Ammon's horn (tissue), 1 donor: ENCODE measurements at places on chromosomes 12 and 14.

- DNase-seq: no peak
Observed at GRCh38 chr12:104935886-104936285, 22.2 kb downstream of the SLC41A2 start.

- DNase-seq: peak; percentile 95
Observed at GRCh38 chr14:103594265-103594664, 31.5 kb downstream of the COA8 start.

DNA sequence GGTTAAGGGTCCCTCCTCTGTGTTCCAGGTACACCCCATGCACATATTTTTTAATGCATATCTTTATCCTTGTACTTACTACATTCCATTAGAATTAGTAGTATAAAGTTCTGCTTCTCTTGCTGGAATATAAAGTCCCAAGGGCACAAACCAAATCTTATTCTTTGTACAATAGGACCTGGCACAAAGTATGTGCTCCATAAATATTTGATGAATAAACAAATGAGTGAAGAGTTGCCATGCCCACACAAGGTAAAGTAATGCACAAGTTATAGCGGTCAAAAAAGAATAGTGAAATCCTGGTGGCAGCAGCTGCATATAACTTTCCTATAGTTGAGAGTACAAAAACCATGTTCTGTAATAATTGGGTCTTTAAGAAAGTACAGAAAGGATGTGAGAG, 82.1 kb upstream of the BMP4 start:
- no peak for DNase-seq

GRCh38 chr12:110200124-110200417, 75.9 kb downstream of the IFT81 start:
- DNase-seq: no peak

DNA sequence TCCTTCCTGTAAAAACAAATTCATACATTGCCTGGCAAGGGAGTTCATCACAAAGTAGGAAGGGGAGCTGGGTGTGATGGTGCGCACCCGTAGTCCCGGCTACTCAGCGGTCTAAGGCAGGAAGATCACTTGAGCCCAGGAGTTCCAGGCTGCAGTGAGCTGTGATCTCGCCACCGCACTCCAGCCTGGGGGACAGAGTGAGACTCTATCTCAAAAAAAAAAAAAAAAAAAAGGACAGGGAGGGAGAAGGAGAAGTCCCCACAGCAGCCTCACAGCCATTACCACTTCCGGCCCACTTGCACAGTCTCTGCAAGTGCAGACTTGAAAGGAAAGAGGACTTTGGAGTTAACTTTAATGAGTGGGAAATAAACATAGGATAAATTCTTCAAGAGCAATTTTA, 121.0 kb downstream of the FBXL14 start:
- peak; percentile 45 for DNase-seq

- no peak for DNase-seq
Observed at GRCh38 chr12:77247542-77247941, 182.2 kb upstream of the E2F7 start.

- no peak for DNase-seq
Observed at GRCh38 chr12:122862110-122862634, 26.9 kb downstream of the HIP1R start.

- DNase-seq: no peak
Observed at GRCh38 chr12:28268608-28269229, 78.5 kb downstream of the CCDC91 start.

DNA sequence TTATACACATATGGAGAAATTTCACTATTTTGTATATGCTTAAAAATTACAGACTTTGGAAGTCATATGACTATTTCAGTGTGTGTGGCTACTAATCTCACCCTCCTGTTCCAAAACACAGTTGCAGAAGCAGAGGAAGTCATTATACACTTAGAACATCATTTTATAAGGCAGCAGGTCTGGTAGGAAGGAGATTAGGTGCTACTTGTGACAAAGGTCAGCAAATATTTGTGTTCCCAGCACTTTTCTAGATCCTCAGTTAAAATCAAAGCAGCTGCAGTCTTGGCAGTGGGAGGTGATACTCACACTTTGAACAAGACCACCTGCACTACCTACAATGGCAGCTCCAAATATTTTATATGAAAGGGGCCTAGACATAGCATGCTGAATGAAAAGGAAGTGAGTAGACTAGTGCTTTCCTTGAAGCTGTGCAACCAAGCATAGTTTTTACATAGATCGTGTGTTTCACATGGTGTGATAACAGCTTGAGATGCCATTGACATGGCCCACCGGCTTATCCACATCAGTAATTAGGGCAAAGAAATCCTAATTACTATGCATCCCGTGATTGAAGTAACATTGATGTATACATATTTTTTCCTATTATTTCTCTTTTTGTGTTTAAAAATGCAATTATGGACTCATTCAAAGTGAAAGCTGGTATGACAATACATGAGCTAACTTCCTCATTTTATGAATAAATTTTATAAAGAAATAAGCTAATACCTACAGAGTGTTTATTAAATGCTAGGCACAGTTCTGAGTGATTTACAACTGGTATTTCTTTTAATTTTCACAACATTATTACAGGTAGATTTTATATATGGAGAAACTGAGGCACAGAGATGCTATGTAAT, 5.3 kb downstream of the GYS2 start:
- no peak for DNase-seq

- no peak for DNase-seq
Observed at GRCh38 chr12:19689226-19689625, 249.9 kb downstream of the AEBP2 start.

DNA sequence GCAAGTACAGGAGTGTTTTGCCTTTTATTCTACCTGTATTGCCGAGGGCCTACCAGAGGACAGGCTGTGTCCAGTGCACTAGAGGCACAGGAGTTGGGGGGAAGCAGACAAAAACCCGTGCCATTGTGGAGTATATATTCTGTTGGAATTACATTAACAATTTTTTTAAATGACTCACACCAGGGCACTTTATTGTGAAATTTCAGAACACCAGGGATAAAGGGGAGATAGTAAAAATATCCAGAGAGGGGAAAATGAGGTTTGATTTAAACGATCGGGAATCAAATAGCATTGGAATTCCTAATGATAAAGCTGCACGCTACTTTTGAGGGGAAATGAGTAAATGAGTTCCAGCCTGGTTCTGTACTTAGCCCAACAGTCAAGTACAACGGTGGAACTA, 123.2 kb downstream of the PELI2 start:
- no peak for DNase-seq

DNA sequence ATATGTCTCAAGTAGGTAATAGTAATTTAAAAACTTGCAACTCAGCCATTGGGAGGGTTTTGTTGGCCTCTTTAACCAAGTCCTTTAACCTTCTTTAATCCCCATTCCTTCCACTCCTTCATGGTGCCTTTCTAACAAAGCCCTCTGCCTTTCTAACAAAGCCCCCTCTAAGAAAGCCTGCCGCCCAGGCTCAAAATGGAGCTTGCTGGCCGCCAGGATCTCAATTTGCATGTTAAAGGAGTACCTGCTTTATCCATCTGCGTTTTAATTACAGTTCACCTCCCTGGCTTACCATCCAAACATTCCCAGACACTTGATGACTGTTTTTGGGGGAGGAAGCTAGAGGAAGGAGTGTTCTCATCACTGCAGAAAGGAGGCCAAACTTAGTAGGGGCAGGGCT, 183.4 kb downstream of the PTPN11 start:
- no peak for DNase-seq

DNA sequence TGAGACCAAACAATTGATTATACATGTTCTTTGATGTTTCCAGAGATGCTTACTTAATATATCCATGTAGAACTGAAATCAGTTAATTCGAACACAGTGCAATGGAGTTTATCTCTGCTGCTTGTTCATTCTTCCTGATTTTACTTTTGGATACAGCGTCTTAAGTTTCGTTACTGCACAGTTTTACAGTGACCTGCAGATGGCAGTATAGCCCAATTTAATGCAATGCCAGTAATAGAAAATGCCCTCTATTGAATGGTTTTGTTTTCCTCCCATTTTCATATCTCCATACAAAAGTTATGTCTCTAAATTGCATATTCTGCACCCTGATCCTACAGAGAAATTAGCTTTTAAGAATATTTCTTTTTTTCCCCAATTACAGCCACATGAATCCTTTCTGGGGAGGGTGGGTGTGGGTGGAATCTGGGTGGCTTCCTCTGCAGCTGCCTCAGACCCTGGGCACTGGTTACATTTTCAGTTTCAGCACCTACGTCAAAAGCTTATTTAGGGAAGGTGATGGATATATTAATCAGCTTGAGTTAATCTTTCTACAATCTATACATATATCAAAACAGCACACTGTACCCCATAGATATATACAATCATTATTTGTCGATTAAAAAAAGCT, 101.1 kb upstream of the DCD start:
- peak; percentile 74 for DNase-seq

- no peak for DNase-seq
Observed at GRCh38 chr14:105865266-105865903, 339.0 kb downstream of the TMEM121 start.

GRCh38 chr14:80350707-80351106, 139.4 kb upstream of the DIO2 start:
- no peak for DNase-seq

DNA sequence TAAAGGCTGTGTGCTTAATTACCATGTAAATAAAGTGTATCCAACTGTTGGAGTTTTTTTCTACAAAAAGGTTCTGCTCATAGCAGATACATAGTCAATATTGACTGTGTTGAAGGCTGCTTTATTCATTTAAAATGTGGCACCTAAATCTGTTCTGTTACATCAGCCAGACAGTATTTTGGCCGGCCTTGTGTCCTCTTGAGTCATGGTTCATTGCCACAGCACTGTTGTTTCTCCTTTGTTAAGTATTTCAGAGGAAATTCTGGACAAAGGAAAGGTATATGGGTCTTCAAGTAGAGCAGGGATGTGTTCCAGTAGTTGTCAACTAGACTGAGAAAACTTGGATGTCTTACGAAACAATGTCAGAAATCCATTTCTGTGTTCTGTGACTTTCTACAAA, 95.5 kb downstream of the SLC38A6 start:
- no peak for DNase-seq

- DNase-seq: peak; percentile 88
Observed at GRCh38 chr12:111766608-111767361, at the start of gene ALDH2. Gene ALDH2, plus strand, starts transcription at chr12:111766933. Its CDS starts 50 bp downstream, at chr12:111766983.

DNA sequence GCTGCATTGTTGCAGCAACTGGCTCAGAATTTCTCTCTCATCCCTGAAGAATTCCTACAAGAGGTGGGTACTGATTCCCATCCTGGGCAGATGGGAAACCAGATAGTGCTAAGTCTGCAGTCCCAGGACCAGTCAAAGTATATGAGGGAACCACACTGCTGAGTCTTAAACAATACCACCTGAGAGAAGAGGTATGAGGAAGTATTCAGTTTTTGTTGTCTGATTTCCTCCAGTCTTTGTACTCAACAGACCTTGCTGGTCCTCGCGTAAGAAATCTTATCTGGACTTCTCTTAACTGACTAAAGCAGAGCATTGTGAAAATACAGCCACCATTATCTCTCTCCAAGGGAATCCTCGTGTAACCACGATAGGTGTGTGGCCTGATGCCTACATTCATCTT, 3.6 kb upstream of the EDDM3A start:
- DNase-seq: no peak

DNA sequence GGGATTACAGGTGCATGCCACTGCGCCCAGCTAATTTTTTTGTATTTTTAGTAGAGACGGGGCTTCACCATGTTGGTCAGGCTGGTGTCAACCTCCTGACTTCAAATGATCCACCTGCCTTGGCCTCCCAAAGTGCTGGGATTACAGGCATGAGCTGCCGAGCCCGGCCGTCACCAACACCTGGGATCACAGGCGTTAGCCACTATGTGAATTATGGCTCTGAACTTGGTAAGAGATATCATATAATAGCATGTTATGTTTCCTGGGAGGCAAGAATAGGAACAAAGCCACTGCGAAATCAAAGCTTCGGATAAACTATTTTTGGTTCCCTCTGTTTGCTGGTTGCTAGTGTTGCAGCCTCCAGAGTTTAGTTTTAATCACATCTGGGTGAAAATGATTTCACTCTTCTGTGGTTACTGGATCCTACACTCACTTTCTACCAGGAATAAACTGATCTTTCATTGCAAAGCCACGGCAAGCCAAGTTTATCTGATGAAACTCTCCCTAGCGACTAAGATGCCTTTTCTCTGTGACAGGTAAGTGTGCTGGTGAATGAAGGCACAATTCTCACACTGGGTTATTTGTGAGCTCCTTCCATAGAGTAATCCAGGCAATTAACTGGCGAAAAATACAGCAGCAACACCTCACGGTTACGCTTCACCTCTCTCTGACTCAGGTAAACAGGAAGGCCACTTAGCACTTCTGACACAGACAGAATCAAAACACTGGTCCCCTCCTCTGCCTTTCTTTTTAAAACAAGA, 16.7 kb downstream of the SNRNP35 start:
- no peak for DNase-seq

DNA sequence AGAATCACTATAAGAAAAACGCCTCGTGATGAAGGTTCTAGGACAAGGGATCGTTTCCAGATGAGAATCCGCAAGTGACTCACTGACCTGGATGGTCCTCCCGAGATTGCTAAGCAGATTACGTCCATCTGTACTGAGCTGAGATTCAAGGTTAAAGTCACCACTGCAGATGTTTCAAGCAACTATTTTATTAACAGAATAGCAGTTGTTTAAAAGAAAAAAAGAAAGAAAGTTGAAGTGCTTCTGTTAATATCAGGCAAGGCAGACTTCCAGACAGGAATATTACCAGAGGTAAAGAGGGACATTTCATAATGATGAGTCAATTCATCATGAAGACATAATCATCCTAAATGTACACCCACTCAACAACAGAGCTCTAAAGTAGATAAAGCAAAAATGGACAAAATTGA, 17.9 kb downstream of the PXN start:
- no peak for DNase-seq

GRCh38 chr12:20599757-20600156, 95.4 kb upstream of the SLCO1C1 start:
- DNase-seq: no peak

GRCh38 chr14:90088176-90088575, 26.4 kb downstream of the KCNK13 start:
- DNase-seq: no peak
